ENCODE measurements at places on chromosomes 4 and X. TPM values are rescaled to one million over a fixed set of nuclear protein-coding genes. Genes with fewer than 3 reads are reported as not detected.

- no peak for DNase-seq
Measured at GRCh38 chrX:134654398-134655012, 3.8 kb downstream of the PLAC1 start.

DNA sequence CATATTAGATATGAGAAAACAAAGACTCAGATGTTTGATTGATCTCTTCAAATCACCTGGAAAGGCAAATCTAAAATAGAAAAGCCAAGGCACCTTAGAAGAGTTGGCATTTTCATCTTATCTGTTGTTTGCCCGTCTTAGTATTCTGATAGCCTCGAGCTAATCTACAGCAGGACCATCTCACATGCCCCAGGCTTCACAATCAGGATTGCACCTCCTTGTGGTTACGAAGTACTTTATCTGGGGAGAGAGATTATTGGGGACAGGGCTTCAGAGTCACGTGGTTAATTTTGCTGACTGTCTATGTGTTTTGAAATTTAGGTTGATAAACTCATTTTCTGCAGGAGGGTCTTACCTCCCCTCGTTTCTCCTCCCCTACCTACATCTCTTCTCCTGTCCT, 313.1 kb upstream of the ANXA10 start:
- DNase-seq = no peak

- DNase-seq = no peak
Measured at GRCh38 chr4:105715692-105716278, 7.2 kb downstream of the GSTCD start.

DNA sequence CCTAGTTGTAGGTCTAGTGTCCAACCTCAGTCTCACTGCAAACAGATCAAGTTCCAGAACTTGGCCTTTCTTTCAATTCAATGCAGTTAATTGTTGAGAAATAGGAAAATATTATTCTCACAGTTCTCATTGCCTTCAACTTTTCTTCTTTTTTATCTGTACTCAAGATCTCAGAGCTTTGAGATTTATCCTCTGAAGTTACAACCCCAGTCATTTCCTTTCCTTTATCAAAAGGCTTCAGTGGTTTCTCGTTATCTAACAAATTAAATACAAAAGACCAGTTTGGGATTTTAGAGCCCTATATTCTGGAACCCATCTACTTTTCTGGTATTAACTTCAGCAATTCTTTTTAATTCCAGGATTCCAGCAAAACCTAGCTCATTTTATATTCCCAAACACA, 130.2 kb downstream of the TMA16 start:
- no peak for DNase-seq

- no peak for DNase-seq
Measured at GRCh38 chr4:155522201-155522600, 144.4 kb upstream of the GUCY1A1 start.

GRCh38 chr4:72073816-72074215, 42.0 kb downstream of the NPFFR2 start:
- no peak for DNase-seq

MECP2 gene
- polyA plus RNA-seq = 33.7 TPM

SLC10A4 gene
- polyA plus RNA-seq = 0.29 TPM

EFHC2 gene
- 7.1 TPM for polyA plus RNA-seq

CTPS2 gene
- polyA plus RNA-seq = 44.5 TPM

All from renal pelvis (tissue), 12 donors.